Coronary artery (tissue), 2 donors: ENCODE measurements at places on chromosomes 6 and 20.
A peak's percentile ranks its signal among the peaks of the same experiment; 100 is the strongest.

- no peak for DNase-seq
Observed at GRCh38 chr20:49199729-49200293, 11.7 kb upstream of the STAU1 start.

- no peak for DNase-seq
Observed at GRCh38 chr20:18678549-18679419, 90.9 kb downstream of the DTD1 start.

DNA sequence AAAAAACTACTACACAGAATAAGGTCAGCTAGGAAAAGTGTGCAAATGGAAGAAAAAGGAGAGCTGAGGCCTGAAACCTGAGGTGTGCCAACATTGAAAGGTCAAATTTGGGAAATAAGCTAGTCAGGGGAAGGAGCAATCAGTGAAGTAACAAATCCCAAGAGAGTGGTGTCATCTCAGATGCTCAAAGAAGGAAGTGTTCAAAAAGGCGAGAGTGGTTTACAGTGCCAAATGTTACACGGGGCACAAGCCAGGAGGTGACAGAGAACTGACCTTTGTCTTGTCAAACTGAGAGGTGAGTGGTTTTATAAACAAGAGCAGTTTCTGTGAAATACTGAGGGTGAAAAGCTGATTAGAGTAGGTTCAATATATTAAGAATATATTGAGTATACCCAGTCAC, 83.0 kb upstream of the TCF21 start:
- no peak for DNase-seq

- no peak for DNase-seq
Observed at GRCh38 chr6:13478525-13478966, 8.9 kb downstream of the GFOD1 start.

DNA sequence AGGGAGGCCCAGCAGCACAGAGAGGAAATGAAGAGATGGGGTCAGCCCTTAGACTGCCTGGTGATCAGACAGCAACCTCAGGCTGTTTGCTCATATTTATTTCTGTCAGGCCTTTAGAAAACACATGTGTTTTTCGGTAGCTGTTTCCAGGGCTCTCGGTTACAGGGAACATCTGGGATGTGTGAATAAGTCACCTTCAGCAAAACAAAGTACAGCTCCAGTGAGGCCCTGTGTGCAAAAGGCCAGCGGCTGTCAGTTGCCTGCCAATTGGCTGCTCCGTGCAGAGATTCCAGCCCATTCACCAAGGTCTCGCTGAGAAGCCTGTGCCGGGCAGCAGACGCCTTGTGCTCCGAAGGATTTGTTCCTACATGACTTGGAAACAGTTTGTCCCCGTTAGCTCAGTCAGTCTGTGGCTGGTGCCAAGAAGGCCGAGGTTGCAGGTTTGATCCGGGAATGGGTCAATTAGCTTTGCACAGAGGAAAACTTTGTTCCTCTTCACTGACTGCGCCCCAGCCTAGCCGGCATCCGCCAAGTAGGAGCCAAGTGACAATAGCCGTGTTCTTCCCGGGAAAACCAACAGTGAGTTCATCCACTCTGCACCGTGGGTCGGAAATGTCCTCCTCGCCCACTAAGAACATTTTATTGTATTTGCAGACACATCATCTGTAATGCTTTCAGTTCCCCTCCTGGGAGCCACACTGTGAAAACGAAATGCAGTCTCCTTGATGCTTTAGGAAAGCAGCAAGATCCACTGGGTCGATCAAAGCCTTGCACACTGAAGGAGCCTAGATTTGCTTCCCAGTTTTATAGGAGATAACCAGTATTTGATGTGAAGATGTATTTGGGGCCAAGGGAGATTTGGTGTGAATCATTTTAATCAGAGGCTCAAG, 315.4 kb upstream of the CDYL start:
- peak; percentile 86 for DNase-seq

- DNase-seq, result no peak
Observed at GRCh38 chr6:87341899-87342298, 2.7 kb upstream of the C6orf163 start.

- no peak for DNase-seq
Observed at GRCh38 chr6:75800133-75800532, 51.1 kb downstream of the MYO6 start.

- no peak for DNase-seq
Observed at GRCh38 chr6:33116417-33116816, 40.6 kb downstream of the HLA-DPB1 start.

GRCh38 chr20:59150821-59151251, 12.8 kb upstream of the ZNF831 start:
- DNase-seq, result no peak

- no peak for DNase-seq
Observed at GRCh38 chr6:141117874-141118273, 1014.9 kb upstream of the GJE1 start.

DNA sequence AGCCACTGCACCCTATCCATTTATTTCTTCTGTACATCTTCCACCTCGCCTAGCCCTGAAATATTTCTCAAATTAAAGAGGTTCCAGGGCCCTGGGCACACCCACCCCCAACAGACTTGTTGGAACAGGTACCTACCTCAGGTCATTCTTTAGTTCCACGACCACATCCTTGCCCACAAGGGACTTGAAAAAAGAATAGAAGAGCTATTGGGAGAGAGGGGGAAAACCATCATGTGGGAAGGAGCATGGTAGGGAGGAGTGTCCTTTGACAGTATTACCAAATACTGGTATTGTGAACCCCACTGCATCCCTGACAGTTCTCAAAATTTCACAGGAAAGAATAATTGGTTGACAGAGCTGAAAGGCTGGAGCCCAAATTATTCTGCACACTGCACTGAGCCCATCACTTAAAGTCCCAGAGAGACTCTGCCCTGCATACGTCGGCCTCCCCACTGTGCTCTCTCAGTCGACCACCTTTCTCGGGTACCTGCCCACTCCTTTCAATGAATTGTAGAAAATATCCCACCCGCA, 762 bp downstream of the LSM2 start:
- DNase-seq, result no peak

DNA sequence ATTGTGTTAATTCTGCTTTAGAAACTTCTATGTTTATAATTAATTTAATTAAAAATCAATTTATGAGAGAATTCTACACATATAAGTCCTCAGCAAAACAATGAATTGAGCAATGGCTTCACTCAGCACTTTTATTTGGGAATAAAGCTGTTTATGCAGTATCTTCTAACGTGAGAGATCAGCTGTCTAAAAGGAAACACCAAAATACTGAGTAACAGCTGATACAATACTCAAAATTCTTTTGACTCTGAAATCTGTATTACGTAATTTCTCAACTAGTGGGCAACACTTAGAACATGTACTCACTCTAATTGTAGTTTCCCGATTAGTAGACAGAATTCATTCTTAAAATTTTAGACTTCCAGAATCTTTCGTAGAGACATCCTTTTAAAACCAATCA, 49.8 kb downstream of the MAP3K7 start:
- no peak for DNase-seq
